ENCODE measurements at places on chromosomes 6 and 20.

GRCh38 chr20:62404112-62404665, 2.9 kb downstream of the CABLES2 start:
- no peak for DNase-seq

DNA sequence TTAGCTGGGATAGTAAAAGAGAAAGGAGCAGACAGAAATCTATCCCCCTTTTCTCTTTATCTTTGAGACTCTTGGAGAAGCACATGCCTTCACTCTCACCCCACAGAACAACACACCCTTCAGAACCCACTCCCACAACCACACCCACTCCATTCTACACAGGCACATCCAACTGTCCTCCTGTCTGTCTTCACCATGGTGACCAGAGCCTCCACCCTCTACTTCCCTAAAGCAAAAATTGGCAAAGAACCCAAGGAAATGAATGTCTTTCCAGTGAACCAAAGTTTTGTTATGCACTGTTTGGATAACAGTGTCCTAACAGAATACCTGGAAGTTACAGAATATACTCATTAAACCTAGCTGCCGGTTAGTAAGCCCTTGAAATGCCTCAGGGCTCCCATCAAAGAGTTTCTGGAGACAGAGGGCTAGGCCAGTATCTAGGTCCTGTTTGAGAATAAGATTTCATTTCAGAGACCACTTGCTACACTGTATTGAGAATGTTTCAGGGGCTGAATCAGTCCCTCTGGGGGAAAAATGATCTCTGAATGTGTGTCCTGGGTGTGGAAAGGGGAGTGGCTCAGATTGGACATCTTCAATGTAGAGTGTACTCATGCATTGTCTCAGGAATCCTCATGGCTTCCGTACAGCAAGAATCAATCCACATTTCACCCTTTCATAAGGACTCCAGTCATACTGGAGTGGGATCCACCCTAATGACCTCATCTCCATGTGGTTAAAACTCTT, 101.1 kb downstream of the LY86 start:
- DNase-seq = no peak

- DNase-seq = no peak
Measured at GRCh38 chr6:87334683-87335082, 5.6 kb upstream of the GJB7 start.

DNA sequence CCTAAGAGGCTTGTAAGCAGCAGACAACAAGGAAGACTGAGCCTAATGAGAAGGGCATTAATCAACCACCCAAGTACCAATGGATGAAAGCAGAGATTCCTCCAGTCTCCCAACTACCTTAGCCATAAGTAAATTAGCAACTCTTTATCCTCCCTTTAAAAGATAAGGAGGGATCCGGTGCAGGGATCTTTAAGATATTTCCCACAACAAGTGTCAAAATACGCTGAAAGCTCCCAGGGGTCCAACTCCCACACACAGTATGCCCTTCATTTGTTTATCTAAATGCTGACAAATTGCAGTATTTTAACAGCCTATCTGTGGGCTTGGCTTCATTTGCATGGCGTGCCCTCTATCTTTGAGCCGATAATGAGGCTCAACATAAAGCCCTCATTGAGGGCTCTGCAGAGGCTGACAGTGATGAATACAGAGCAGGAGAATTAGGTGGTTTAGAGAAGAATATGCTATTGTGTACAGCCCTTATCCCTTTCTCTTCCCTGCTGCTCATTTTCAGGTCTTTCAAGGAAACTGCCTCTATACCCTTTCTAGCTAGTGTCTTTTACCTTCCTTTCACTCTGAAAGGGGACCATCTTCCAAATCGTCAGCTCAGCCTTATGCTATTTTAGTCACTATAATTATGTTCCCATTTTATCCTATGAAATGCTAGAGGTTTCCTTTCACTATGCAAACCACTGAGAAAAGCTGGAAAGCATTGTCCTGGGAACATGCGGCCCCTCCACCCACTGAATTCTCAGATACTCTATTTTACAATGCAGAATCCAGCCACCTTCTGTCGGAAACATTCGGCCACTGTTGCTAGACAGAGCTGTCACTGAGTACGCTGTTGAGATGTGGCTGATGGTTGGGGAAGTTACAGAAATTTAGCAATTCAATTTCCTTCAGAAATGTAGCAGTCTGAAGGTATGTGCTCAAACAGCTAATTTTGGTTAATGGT, 575.2 kb upstream of the JAG1 start:
- DNase-seq = no peak

- DNase-seq = no peak
Measured at GRCh38 chr6:11168091-11168635, 56.6 kb upstream of the ERVFRD-1 start.

- peak; percentile 58 for DNase-seq
Measured at GRCh38 chr6:35240838-35241801, 18.4 kb upstream of the ZNF76 start.

- DNase-seq = no peak
Measured at GRCh38 chr6:96450082-96450769, 71.4 kb upstream of the UFL1 start.

DNA sequence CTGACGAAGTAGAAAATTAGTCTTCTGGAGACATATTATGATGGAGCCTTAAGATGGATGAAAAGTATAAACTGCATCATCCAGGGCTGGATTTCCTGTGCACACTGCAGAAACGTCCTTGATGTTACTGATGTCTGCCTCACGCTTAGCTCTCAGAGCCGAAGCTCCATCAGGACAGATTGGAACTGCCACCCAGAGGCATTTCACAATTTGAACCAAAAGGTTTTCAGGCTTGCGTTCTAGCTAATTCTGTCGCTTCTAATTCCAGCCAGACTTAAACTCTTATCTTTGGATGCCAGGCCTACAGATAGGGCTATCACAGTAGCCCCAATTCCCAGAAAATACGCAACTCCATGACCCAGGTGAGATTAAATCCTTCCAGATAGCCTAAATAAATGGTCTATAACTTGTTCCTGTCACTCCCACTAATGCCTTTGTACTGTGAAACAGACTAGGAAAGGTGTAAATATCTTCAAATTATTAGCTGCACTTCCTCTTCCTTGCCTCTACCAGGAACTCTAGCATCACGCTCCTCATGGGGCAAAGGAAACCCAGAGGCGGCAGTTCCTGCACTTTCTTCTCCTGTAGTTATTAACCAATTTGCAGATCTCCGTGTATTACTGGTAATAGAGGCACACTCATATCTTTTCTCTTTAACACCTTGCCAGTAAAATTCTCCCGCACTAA, 634.6 kb downstream of the PRKN start:
- no peak for DNase-seq

GRCh38 chr6:157239148-157239547, 84.2 kb downstream of the TMEM242 start:
- no peak for DNase-seq

DNA sequence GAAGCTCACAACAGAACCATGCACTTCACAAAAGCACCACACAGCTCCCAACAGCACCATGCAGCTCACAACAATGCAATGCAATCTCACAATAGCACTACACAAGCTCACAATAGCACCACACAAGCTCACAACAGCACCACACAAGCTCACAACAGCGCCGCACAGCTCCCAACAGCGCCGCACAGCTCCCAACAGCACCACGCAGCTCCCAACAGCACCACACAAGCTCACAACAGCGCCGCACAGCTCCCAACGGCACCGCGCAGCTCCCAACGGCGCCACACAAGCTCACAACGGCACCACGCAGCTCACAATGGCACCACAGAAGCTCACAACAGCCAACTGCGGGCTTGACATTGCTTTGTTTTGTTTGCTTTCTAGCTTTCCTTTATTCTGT, 198.1 kb downstream of the DLL1 start:
- no peak for DNase-seq

- DNase-seq = no peak
Measured at GRCh38 chr20:56634735-56635385, 5.8 kb downstream of the TFAP2C start.

DNA sequence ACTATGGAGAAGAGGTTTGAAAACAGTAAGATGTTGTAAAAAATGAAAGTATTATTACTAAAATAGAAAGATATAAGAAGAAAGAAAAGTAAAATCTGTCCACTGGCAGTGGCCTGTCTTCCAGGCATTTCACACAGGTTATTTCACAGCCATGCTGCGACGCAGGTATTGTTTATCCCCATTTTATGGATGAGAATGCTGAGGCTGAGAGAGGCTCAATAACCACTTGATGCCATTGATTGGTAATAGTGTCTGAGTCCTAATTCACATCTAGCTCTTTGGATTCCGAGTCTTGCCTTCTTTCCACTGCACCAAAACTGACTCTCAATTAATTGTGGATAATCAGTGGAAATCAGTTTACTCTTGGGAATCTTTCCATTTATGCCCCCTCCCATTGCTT, 37.2 kb upstream of the IL20RA start:
- no peak for DNase-seq

- DNase-seq = no peak
Measured at GRCh38 chr6:30508890-30509736, 19.8 kb downstream of the HLA-E start.

DNA sequence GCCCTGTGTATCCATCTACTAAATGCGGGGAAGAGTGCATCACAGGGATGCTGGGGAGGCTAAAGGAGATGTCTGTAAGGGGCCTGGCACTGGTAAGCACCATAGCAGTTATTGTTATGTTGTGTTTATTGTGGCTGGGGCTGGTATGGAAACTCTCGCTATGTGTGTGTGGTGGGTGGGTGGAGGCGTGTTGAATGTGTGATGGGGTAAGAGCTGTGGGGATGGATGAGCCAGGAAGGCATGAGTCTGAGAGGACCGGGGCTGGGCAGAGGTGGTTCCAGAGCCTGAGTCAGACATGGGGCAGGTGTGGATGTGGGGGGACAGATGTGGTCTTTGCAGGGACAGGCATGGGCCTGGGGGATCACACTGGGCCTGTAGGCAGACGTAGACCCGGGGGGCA, 88.1 kb downstream of the GRM4 start:
- no peak for DNase-seq

DNA sequence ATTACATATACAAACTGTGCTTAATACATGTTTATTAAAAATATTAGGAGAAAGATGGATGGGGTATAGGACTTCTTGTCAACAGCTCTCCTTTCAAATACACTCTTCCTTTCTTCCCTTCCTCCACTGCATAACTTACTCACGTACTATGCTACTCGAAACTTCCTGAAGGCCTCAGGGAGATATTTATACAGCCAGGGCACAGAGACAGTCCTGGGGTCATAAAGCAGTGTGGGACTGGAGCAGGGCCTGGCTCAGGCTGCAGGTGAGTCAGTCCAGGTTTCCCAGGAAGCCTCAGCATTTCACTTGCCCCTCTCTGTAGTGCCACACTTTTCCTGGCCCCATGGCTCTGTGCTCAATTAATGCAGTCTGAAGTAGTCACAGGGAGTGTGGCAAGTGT, 157.0 kb downstream of the UBE3D start:
- no peak for DNase-seq

DNA sequence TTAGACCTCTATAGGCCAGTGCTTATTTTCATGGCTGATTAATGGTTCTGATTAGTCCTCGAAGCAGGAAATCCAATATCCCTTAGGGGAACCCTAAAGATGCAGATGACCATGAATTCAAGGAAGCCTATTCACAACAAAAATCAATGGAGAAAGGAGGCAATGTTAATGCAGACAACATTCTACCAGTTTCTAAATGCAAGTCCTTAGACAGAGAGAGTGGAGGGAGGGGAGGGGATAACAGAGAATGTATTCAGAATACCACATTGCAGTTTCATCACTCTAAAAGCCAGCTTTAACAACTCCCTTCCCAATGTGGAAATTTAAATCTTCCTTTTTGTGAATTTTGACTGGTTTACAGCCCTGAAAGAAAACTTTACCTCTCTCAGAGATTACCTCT, 87.1 kb upstream of the POU3F2 start:
- no peak for DNase-seq

GRCh38 chr6:111890988-111891387, 17.7 kb upstream of the FYN start:
- DNase-seq = no peak

DNA sequence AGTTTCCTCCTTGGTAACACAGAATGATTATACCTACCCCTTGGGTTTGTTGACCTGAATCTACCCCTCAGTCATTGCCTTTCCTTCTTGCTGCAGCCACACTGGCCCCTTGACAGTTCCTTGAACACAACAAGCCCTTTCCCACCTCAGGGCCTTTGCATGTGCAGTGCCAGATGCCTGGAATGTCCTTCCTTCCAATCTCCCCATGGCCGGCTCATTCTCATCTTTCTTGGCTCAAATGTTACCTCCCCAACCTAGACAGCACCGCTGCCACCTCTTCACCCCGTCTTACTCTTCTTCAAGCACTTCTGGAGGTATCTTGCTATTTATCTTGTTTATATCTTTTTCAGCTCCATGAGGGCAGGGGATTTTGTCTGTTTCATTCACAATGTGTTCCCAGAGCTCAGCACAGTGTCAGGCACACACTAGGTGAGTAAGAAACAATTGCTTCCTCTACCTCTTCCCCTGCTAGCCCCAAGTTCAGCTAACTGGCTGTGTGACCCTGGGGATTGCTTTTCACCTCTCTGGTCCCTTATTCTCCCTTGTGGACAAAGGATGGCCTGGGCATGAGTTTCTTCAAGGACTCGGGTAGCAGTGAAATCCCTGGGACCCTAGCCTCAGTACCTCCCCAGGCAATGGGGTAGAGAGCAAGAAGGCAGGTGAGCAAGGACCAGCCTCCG, 121.5 kb downstream of the CEBPB start:
- DNase-seq = no peak

- DNase-seq = no peak
Measured at GRCh38 chr6:148342350-148343046, at the start of gene SASH1. TSS of gene SASH1 (plus strand) at chr6:148342838. CDS start at chr6:148343068, 230 bp downstream.

- DNase-seq = no peak
Measured at GRCh38 chr20:31709939-31710338, 12.7 kb downstream of the BCL2L1 start.

DNA sequence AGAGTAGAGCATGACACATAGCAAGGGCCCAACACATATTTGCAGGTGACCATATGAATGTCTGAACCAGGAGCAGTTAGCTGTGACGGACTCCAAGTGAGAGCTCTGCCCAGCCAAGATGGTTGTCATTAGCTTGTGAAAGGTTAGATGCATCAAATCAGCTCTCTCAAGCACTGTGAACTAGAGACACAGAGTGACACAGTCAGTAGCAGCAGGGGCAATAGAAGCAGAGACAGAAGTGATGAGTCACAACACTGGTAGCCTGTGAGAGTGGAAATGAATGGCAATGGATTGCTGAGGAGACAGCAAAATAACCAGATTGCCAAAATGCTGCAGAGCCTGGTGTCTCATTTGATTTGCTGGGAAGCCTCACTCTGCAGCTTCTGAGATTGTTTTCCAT, 558.9 kb downstream of the PKHD1 start:
- no peak for DNase-seq

Measured in T-helper 1 cell (primary cell).